ENCODE measurements at places on chromosomes 11 and 22.
A peak's percentile ranks its signal among the peaks of the same experiment; 100 is the strongest.

- peak; percentile 28 for DNase-seq
Measured at GRCh38 chr11:114738954-114739353, 60.6 kb downstream of the NXPE2 start.

- DNase-seq, result no peak
Measured at GRCh38 chr11:108975641-108976071, 310.8 kb downstream of the DDX10 start.

GRCh38 chr11:67288198-67288451 lies 978 bp upstream of the ANKRD13D start:
- no peak for DNase-seq

DNA sequence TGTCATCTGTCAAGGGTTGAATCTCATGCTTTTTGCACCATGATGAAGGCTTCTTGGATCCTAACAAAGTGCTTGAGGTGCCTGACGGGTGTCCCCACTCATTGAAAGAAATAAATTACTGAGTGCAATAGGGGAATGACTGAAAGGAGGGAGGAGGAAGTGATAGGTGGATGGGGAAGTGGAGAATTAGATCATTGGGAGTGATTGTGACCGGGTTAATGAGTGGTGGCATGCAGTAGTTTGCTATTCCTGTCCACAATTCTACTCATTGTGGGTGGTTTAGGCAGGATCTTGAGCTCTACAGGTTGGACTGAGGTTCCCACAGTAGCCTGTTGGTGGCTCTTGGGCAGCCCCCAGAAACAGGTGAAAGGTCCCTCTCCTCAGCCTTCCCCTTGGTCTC lies 44.3 kb downstream of the THAP12 start:
- DNase-seq, result no peak

- no peak for DNase-seq
Measured at GRCh38 chr11:133978794-133979193, 22.0 kb upstream of the IGSF9B start.
